ENCODE measurements at places on chromosomes 4 and X.

DNA sequence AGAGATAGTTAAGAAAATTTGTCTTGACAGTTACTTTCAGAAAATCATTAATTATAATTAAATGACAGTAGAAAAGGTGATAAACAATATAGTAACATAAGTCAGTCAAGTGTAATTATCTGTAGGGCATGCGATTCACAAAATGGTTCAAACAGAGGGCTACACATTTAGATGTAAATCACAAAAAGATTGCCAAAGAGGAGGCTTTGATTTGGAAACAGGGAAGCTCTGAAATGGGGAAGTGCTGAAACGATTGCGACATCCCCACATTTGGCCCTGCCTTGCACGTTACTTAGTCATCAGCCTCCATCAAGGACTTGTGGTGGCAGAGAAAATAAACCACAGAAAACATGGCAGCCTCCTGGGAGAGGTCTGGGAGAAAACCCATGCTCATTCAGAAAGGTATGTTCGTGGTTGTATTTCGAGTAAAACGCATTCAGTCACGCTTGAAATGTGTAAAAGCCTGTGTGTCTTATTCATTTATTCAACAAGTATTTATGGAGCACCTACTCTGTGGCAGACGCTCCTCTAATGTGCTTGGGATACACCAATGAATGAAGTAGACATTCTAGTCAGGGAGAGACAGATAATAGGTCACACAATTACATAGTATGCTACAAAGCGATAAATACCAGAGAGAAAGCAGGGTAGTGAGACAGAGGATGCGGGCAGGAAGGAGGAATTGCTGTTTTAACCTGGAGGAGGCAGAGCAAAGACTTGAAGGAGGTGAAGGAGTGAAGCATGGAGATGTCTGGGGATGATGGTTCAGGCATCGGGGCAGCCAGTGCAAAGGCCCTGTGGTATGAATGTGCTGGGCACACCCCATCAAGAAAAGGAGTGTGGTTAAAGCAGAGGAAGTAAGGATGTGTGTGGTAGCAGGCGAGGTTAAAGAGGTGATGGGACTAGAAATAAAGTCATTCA, 7.8 kb downstream of the RBM47 start:
- DNase-seq = no peak

DNA sequence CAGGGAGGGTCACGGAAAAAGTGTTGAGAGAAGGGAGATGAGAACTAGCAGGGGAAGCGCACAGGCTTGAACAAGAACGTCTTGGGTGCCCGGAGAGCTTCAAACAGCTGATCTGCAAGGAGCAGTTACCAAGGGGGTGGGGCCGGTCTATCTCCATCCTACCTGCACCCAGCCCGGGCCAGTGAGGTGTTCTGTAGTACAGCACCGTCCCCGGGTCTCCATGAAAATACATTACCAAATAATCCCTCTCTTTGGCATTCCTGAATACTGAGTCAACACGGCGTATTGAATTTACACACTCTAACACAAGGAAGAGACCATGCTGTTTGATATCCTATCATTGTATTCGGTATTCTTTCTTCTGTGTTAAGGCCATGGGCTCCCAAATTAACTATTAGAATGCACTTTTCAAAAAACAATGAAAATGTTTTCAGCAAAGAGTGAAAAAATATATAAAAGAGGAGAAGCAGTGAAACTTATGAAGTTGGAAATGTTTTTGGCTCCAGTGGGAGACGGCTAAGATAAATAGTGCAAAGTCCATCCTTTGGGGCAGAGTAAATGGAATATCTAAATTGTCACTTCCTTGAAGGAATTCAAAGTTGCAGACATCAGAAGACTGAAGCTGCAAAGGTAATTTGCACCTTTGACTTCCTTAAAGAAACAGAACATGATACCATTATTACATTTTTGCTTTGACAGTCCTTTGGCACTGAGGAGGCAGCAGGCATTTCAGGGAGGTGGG, 90.3 kb downstream of the DHRSX start:
- no peak for DNase-seq

DNA sequence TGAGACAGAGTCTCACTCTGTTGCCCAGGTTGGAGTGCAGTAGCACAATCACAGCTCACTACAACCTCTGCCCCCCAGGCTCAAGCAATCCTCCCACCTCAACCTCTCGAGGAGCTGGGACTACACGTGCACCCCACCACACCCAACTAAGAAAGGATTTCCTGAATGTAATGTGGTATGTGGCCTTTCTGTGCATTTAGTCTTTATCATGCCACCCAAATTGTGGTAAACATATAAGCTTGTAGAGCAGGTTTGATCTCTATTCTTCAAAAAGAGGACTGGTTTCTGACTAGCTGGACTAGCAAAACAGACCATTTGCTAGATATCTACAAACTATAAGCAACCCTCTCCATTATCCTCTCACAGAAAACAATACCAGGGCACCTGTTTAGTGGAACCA, 33.6 kb downstream of the ELOVL6 start:
- DNase-seq = no peak

DNA sequence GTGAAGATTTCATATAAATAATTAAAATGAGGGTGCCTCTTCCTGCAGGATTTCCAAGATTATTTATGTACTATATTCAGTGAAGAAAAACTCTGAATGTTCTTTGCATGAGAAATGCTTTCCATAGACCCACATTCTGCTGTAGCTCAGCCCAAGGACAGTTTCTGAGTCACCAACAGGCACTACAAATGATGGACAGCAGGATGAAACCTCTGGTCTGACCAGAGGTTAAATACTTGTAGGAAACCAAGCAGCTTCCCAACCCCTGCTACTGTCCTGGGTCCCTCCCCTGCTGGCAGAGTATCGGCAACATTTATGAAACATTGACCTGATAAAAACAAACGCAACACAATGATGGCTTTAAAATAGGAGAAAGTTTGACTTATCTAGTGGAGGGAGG, 73.1 kb downstream of the CXXC4 start:
- no peak for DNase-seq

DNA sequence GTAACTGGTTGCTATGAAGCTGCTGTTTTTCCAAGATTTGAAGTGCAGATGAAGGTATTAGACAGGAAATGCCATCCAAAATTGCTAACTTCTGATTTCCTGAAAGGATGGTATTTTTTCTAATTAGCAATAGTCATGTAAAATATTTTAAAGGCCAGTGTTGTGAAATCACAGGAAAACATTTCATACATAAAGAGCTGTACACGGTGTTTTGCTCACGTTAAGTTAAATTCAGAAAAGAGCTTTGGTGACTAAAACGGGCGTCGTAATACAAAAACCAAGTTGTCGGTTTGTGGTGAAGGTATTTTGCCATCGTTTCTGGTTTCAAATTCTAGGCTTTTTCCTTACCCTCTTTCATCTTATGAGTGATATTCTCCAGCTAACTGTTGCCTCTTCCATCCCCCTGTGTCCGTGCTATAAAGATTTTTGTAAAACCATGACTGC, 39.8 kb downstream of the AFF1 start:
- DNase-seq = no peak

DNA sequence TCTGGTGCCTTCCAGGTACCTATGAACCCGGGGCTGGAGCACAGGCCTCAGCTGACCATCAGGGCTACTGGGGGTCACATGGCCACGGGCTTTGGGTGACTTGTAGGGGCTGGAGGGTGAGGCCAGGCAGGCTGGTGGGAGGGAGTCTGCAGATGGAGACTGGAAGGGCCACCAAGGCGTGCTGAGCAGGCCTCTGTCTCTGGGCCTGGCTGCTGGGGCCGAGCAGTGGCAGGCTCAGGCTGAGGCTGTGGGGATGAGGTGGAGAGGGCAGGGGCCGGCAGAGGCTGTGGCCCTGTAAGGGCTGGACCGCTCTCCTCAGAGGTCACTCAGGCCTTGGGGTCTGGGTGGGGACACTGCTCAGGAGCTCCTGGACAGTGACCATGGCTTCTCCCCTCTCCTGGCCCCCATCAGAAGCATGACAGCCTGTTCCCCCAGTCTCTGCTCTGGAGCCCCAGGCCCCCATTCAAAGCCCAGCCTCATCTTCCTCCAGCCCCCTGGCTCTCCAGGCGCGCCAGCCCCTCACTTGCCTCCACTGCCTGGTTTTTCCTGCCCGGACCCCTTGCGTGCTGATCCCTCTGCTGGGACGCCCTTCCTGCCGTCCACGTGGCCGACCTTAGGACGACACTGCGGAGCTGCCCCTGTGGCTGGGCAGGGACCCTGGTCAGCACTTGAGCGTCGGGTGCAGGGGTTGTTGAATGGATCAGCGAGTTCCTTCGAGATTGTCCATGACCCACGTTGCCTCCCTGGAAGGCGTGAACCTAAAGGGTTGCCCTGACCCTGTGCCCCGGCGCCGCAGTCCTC, 11.1 kb upstream of the NAT8L start:
- DNase-seq = peak; percentile 22

GRCh38 chr4:178082906-178083305, 640.7 kb upstream of the AGA start:
- no peak for DNase-seq

DNA sequence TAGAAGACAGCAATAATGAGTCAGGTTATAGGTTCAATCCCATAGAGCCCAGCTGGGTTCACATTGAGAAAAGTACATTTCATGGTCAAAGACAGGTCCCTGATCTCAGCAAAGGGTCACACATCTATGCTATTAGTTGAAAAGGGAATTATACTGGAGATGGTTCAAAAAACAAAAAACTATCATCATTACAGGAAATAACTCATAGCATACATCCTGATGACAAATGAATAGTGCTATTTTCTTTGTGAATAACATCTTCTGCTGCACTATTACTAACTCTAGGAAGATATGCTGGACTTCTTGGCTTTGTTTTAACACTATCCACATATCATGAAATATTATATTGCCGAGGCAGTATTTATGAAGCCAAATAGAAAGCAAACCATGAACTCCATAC, 202.5 kb upstream of the MAB21L2 start:
- no peak for DNase-seq

DNA sequence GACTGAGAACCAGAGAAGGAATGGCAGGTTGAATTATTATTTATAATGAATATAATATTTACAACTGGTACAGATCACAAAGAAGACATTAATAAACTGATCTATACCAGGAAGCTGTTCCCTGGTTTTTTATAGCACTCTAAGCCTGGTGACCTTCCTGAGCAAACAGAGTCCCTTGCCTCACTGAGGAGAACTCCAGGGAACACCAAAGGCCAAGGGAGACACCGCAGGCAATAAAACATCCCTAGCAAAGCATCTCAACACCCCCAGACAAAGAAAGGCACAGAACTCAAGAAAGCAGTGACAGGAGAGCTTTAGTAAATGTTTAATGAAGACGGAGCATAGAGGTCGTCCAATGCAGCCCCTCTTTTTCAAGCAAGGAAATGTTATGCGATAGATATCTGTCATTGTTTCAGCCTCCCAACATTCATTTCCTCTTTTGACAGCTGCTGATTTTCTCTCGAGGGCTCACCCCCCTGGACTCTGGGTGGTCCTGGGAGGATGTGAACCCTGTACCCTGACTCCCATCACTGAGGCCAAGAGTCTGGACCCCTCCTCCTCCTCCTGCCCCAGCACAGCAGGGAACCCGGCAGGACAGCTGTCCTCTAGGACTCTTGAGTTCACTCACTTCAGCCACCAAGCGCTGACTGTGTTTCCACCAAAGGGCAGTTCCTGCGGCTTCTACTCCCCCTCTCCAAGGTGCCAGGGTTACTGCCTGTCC, 342.5 kb upstream of the GATB start:
- no peak for DNase-seq

DNA sequence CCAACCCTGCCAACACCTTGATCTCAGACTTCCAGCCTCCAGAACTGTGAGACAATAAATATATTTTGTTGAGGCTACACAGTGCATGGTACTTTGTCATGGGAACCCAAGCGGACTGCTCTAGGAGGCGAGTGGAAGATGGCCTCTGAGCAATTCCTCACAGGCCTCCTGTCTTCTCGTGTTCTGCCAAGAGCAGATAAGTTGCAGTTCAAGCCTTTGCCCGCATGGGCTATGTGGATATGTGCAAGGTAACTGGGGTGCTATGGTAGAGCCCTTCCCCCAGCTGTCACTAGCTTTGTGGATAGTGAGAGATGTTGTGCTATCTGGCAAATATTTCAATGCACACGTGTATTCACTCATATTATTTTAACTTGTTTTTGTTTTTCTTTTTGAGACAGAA, 156.0 kb upstream of the BCOR start:
- no peak for DNase-seq

DNA sequence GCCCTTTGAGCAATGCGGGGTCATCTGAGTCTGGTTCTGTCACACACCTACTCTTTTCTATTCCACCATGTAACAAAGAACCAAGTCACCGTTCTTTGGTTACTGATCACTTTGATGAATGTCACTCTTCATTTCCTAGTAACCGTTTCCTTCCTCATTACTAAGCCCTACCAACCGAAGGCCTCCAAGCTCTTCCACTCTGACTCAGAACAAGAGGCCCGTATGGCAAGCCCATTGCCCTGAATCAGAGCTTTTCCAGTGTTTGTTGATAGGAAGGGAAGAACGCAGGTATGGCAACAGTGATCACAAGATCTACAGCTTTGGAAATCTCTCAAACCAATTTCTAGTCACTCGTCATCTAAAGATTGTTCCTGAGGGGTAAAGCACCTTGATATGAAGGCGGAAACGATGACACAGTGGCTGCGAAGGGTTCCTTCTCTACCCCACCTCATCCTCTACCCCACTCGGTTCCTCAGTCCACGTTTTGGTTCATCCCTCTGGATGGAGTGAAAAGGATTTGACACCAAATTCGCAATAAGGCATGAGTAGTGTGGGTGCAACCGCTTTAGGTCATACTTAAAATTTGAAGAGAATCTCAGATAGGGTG, 28.0 kb upstream of the CD40LG start:
- no peak for DNase-seq

DNA sequence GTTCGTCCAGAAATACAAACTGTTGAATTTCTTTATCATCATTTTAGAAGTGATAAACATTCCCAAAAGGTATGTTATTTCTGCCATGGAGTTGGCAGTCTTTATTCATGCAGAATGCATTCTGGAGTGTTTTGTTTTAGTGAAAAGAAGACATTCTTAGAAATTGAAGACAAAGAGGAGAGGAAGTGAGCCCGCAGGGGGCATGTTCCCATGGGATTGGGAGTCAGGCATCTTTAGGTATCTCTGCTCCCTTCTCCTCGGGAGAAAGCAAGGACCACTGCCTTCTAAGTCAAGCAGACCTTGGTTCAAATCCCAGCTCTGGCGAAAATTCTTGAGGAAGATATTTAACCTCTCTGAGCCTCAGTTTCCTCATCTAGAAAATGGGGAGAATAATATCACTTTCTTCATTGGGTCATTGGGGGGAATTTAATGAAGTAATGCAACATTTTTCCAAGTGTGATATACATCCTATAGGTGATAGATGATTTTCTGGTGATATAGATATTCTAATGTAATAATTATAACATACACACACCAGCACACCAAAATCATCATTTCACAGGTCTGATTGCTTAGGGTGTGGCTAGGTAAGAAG, 26.5 kb upstream of the CHRNA9 start:
- DNase-seq = no peak

- no peak for DNase-seq
Measured at GRCh38 chrX:63453571-63453970, 102.4 kb upstream of the SPIN4 start.

GRCh38 chr4:25155947-25156346, 4.3 kb downstream of the SEPSECS start:
- no peak for DNase-seq

DNA sequence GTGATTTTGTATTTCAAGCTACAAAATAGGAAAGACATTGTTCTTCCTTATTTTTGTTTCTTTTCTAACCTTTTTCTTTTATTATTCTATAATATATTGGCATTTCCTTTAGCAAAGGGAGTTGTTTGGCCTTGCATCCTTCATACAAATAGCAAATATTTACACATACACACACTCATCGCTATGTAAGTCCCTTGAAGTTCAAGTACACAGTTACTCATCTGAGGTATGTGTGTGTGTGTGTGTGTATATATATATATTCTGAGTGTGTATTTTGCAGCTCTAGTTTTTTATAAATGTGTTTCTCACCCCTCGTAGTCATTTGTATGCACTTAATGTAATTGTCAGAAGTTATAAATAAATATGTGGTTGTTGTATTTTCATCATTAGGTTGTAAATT, 724.8 kb upstream of the MAGEB2 start:
- no peak for DNase-seq

Data from D341Med (cell line).